ENCODE measurements at places on chromosomes 5 and 9. TPM values are rescaled to one million over a fixed set of nuclear protein-coding genes. Genes with fewer than 3 reads are reported as not detected.
A peak's percentile ranks its signal among the peaks of the same experiment; 100 is the strongest.

- no peaks in the 10 kb centered on the region for H3K27me3 ChIP-seq
- H3K27ac ChIP-seq, result no peak overlapping the region
- H3K36me3 ChIP-seq, result no peaks in the 10 kb centered on the region
- H3K4me1 ChIP-seq, result no peaks in the 10 kb centered on the region
Measured at GRCh38 chr9:4506490-4506889, 16.2 kb downstream of the SLC1A1 start.

Gene CCDC192
- polyA plus RNA-seq, result not detected

DNA sequence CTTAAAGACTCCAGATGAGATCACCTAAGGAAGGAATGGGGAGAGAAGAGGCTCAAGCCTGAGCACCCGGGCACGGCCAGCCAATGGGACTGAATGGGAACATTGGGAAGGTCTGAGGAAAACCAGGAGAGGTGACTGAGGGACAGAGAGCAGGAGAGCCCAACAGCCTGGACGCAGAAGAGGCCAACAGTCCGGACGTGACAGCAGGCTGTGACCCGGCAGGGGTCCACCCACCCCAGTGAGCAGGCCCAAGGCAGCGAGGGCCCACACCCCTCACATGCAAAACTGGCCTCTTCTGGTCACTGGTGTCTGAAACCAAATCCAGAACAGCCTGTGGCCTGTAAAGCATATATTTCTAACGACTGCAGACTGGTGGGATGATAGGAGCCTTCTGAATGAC is 7.6 kb upstream of the SPTLC1 start:
- H3K27ac ChIP-seq, result no peak overlapping the region
- H3K4me1 ChIP-seq, result no peaks in the 10 kb centered on the region
- H3K4me3 ChIP-seq, result no peak overlapping the region
- H3K36me3 ChIP-seq, result no peaks in the 10 kb centered on the region
- H3K27me3 ChIP-seq, result no peaks in the 10 kb centered on the region
- no peak for DNase-seq

GRCh38 chr9:89470224-89470839 is 27.6 kb downstream of the SEMA4D start:
- peak overlapping the region; percentile 26 for H3K4me3 ChIP-seq
- DNase-seq, result no peak
- H3K27ac ChIP-seq, result peak overlapping the region; percentile 73
- no peaks in the 10 kb centered on the region for H3K27me3 ChIP-seq

Gene NR2F1-AS1
- not detected for polyA plus RNA-seq

DNA sequence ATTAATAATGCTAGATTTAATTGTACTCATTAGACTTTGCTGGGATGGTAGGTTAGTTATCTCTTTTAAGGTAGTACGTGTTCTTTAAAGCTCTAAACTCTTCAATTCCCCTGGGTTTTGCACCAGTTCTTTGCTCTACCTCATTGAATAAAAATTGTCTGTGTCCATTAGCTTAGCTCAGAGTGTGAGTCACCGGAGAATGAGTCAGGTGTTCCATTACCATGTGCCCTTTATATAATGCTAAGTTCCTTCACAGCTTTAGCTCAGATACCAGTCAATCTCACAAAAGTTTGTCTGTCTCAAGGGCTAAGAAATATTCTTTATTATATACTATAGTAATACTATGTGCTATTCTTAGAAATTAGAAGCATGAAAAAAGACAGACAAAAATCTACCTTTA is 339.4 kb downstream of the PRELID2 start:
- H3K4me3 ChIP-seq, result no peak overlapping the region
- H3K27ac ChIP-seq, result no peak overlapping the region

- no peaks in the 10 kb centered on the region for H3K4me1 ChIP-seq
- H3K4me3 ChIP-seq, result no peak overlapping the region
- H3K27ac ChIP-seq, result no peak overlapping the region
- DNase-seq, result no peak
- H3K36me3 ChIP-seq, result no peaks in the 10 kb centered on the region
- no peaks in the 10 kb centered on the region for H3K27me3 ChIP-seq
Measured at GRCh38 chr9:72888067-72888466, 64.8 kb downstream of the ALDH1A1 start.

DNA sequence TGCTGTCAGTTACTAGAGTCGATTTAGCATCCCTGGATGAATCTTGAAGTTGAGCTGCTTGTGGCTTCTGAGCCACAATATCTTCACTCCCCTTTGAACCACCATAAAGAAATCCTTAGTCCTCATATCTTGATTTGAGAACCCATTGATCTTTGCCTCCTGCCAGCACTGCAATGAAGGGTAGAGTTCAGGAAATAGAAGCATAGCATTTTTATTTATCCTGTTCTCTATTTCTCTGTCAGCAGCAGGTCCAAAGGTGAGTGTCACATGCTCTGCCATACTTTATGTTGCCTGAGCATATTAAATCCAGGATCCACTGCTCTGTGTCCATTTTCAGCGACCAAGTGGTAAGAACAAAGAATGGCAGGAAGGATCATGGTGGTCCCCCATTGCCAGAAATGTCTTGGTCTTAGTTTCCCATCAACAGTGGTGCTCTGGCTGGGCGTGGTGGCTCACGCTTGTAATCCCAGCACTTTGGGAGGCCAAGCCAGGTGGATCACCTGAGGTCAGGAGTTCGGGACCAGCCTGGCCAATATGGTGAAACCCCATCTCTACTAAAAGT is 80.2 kb upstream of the PANK3 start:
- no peak overlapping the region for H3K4me3 ChIP-seq
- H3K27me3 ChIP-seq, result no peaks in the 10 kb centered on the region
- H3K4me1 ChIP-seq, result no peaks in the 10 kb centered on the region
- no peak for DNase-seq
- H3K36me3 ChIP-seq, result no peaks in the 10 kb centered on the region

DNA sequence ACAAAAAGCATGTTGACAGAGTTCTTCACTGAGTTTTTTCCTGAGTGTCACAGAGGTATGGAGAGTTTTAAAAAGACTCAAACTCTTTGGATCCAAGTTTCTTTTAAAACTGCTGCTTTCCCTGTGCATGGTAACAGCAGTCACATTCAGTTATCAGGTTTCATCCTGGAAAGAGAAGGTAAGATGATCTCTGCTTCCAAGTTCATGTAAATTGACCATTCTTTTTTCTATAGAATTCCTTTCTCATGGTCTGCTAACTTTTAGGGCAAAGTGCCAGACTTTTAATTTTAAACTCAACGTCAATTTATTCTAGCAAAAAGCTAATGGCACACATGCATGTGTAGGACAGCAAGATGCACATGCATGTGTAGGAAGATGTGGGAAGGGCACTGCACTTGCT is 52.5 kb upstream of the PRLR start:
- no peak overlapping the region for H3K4me3 ChIP-seq
- H3K4me1 ChIP-seq, result no peaks in the 10 kb centered on the region
- no peak overlapping the region for H3K27ac ChIP-seq
- H3K27me3 ChIP-seq, result no peaks in the 10 kb centered on the region

Gene LCN6
- not detected for polyA plus RNA-seq

- no peak for DNase-seq
- no peak overlapping the region for H3K27ac ChIP-seq
- no peak overlapping the region for H3K4me3 ChIP-seq
- peaks cover 5% of the 10 kb centered on the region for H3K4me1 ChIP-seq
Measured at GRCh38 chr9:100213730-100214477, 114.9 kb downstream of the INVS start.

Gene KCNIP1
- polyA plus RNA-seq, result not detected

GRCh38 chr9:136172412-136173079 is 32.4 kb downstream of the LHX3 start:
- H3K36me3 ChIP-seq, result no peaks in the 10 kb centered on the region
- no peaks in the 10 kb centered on the region for H3K4me1 ChIP-seq
- H3K27me3 ChIP-seq, result no peaks in the 10 kb centered on the region
- no peak overlapping the region for H3K4me3 ChIP-seq
- H3K27ac ChIP-seq, result no peak overlapping the region
- no peak for DNase-seq

GRCh38 chr9:71908825-71909224 is 2.2 kb downstream of the ABHD17B start:
- no peaks in the 10 kb centered on the region for H3K36me3 ChIP-seq
- no peaks in the 10 kb centered on the region for H3K27me3 ChIP-seq
- no peak for DNase-seq

DNA sequence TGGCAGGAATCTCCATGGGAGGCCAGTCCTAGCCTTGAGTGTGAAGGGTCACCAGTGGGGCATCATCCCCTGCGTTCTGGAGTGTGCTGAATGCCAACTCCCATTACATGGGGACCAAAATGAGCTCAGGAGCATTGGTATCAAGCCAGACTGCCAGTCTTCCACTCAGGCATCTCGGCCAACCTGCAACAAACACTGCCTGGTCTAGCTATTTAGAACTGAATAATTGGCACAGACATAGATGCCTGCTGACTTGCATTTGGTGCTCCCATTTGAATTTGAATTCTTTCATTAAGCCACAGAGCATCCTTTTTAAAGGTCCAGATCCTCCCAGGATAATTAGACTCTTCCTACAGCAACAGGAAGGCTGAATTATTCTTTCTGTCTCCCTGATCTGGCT is 116.6 kb upstream of the ABCA1 start:
- no peaks in the 10 kb centered on the region for H3K27me3 ChIP-seq
- DNase-seq, result no peak
- no peaks in the 10 kb centered on the region for H3K4me1 ChIP-seq
- no peak overlapping the region for H3K27ac ChIP-seq

Gene IFNA14
- polyA plus RNA-seq, result not detected

GRCh38 chr9:16901590-16901989 is 31.1 kb upstream of the BNC2 start:
- H3K27ac ChIP-seq, result no peak overlapping the region
- H3K4me3 ChIP-seq, result no peak overlapping the region
- no peaks in the 10 kb centered on the region for H3K27me3 ChIP-seq
- H3K4me1 ChIP-seq, result no peaks in the 10 kb centered on the region
- H3K36me3 ChIP-seq, result no peaks in the 10 kb centered on the region

DNA sequence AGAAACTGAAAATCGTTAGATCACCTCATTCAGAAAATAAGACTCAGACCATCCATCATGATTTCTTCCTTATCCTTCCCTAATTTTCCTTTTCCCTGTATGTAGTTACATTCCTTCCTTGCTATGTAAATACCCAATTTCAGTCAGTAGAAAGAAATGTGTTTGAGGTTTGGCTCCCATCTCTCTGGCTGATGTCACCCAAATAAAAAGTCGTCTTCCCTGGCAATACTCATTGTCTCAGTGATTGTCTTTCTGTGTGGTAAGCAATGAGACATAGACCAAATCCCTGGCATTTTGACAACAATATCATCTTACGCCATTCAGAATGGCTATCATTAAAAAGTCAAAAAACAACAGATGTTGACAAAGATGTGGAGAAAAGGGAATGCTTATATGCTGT is 303.9 kb upstream of the EDIL3 start:
- no peaks in the 10 kb centered on the region for H3K27me3 ChIP-seq
- H3K36me3 ChIP-seq, result no peaks in the 10 kb centered on the region
- no peak overlapping the region for H3K27ac ChIP-seq
- no peaks in the 10 kb centered on the region for H3K4me1 ChIP-seq

Gene PCDHA3
- polyA plus RNA-seq, result not detected

Gene ISL1
- not detected for polyA plus RNA-seq

- no peak for DNase-seq
- H3K36me3 ChIP-seq, result no peaks in the 10 kb centered on the region
- no peak overlapping the region for H3K27ac ChIP-seq
- no peak overlapping the region for H3K4me3 ChIP-seq
- peaks cover 35% of the 10 kb centered on the region for H3K4me1 ChIP-seq
Measured at GRCh38 chr9:129206401-129206800, 28.3 kb upstream of the IER5L start.

DNA sequence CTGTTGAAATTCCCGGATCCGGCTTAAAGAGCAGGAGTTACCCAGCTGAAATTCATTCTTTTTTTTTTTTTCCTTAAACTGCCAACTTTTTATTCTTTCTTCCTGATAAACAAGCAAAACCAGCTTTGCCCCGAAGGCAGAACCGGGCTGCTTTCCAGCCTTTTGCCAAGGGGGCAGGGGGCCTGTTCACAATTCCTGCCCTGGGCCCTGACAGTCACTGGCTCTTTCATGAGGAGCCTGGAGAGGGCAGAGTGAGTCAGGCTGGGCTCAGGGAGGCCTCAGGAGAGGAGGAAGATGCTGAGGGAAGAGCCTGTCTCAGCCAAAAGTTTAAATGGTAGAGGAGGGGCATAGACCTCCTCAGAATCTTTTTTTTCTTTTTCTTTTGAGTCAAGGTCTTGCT is 4.8 kb downstream of the GLIPR2 start:
- DNase-seq, result no peak
- peaks cover 94% of the 10 kb centered on the region for H3K4me1 ChIP-seq
- no peaks in the 10 kb centered on the region for H3K27me3 ChIP-seq
- no peak overlapping the region for H3K4me3 ChIP-seq
- peak overlapping the region; percentile 73 for H3K27ac ChIP-seq

- no peaks in the 10 kb centered on the region for H3K36me3 ChIP-seq
- no peak overlapping the region for H3K4me3 ChIP-seq
- no peak for DNase-seq
- H3K4me1 ChIP-seq, result no peaks in the 10 kb centered on the region
- no peaks in the 10 kb centered on the region for H3K27me3 ChIP-seq
- H3K27ac ChIP-seq, result no peak overlapping the region
Measured at GRCh38 chr9:134839455-134840125, 41.0 kb upstream of the FCN2 start.

Gene COL23A1
- not detected for polyA plus RNA-seq

Gene CTXN3
- not detected for polyA plus RNA-seq

DNA sequence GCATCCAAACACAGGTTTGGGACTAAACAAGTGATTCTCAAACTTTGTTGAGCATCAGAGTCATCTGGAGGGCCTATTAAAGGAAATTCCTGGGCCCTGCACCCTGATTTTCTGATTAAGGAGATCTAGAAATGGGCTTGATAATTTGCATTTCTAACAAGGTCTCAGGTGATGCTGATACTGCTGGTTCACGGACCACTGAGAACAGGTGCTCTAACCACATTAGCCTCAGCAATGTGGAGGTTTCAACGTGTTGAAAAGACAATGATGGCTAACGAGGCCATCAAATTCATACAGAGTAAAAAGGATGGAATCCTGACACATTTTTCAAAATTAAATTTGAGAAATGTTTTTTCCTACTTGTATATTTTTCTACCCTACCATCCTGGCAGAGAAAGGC is 172.1 kb downstream of the TSSK1B start:
- no peaks in the 10 kb centered on the region for H3K4me1 ChIP-seq
- no peak overlapping the region for H3K4me3 ChIP-seq
- H3K27me3 ChIP-seq, result no peaks in the 10 kb centered on the region
- no peaks in the 10 kb centered on the region for H3K36me3 ChIP-seq

DNA sequence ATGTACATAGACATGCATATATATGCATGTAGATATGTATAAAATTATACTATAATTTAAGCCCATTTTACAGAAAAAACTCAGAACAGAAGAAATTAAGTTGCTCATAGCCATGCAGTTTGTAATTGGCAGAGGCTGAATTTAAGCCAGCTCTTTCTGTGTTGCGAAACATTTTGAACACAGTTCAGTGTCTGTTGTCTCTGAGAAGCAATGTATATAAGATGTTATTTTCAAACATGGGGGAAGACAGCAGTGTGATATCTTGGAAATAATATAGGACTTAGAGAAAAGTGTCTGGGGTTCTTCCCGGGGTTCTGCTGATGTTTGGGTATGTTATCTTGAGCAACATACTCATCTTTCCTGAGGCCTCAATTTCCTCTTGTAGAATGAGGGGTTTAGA is 37.6 kb downstream of the SVEP1 start:
- H3K27ac ChIP-seq, result no peak overlapping the region
- DNase-seq, result no peak
- no peaks in the 10 kb centered on the region for H3K36me3 ChIP-seq
- no peaks in the 10 kb centered on the region for H3K4me1 ChIP-seq
- no peaks in the 10 kb centered on the region for H3K27me3 ChIP-seq

Measured in CD4-positive, alpha-beta memory T cell (primary cell).